Gastroesophageal sphincter (tissue), 4 donors: ENCODE measurements at places on chromosomes 7 and 10. TPM values are rescaled to one million over a fixed set of nuclear protein-coding genes. Genes with fewer than 3 reads are reported as not detected.

DNA sequence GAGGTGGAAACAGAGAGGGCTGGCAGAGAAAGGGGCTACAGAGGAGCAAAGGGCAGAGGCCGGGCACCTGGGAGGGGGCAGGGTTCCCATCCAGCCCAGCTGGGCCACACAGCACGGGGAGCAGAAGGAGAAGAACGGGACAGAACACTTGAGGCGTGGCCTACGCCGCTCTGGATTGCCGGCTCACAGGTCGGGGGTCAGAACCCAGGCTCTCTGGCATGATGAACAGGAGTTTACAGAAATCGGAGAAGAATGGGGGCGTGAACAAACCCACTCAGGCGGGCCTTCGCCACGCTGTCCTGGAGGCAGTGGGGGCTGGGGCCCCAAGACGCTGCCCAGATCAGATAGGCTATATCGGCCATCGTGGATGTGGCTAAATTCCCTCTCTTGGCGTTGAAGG, 362.2 kb upstream of the SHH start:
- no peak for ATAC-seq

DNA sequence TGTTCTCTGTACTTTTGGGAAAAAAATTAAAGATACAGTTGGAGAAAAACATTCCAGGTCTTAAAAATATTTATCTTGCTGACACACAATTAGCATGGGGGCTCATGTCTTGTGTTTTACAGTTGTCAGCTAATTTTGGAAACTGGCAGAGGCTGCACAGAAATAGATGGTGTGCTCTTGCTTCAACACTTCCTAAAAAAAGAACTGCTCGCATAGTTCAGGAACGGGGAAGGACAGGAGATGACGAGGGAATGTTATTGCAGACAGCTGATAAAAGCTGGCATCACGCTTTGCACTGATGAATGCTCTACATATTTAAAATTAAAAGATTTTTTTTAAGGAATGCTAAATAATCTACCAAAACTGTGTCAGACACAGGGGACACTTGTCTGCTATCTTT, 103.5 kb upstream of the CELF2 start:
- ATAC-seq = peak; percentile 46

GRCh38 chr7:32915041-32915536, 23.5 kb upstream of the KBTBD2 start:
- no peak for ATAC-seq

DNA sequence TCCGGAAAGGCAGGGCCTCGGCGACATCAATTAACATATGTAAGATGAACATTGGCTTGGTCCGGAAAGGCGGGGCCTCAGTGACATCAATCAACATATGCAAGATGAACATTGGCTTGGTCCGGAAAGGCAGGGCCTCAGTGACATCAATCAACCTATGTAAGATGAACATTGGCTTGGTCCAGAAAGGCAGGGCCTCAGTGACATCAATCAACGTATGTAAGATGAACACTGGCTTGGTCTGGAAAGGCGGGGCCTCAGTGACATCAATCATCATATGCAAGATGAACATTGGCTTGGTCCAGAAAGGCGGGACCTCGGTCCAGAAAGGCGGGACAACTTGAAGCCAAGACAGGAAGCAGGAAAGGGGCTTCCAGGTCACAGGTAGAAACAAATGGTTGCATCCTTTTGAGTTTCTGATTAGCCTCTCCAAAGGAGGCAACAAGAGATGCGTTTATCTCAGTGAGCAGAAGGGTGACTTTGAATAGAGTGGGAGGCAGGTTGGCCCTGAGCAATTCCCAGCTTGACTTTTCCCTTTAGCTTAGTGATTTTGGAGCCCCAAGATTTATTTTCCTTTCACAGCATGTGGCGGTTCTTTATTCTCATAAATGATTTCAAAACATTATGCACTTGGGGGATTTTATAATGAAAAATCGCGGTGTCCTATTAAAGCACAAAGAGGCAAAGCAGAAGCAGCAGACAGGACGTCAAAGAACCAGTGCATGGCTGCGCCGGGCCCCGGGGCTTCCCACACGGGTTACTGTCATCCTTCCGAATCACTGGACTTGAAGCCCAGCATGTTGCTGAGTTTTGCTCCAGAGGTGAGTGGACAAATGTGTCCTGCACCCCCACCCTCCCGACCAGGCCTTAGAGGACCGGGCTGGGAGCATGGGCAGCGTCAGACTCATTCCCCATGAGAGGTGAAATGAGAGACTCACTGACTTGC, 43.1 kb upstream of the EN2 start:
- ATAC-seq = no peak

DNA sequence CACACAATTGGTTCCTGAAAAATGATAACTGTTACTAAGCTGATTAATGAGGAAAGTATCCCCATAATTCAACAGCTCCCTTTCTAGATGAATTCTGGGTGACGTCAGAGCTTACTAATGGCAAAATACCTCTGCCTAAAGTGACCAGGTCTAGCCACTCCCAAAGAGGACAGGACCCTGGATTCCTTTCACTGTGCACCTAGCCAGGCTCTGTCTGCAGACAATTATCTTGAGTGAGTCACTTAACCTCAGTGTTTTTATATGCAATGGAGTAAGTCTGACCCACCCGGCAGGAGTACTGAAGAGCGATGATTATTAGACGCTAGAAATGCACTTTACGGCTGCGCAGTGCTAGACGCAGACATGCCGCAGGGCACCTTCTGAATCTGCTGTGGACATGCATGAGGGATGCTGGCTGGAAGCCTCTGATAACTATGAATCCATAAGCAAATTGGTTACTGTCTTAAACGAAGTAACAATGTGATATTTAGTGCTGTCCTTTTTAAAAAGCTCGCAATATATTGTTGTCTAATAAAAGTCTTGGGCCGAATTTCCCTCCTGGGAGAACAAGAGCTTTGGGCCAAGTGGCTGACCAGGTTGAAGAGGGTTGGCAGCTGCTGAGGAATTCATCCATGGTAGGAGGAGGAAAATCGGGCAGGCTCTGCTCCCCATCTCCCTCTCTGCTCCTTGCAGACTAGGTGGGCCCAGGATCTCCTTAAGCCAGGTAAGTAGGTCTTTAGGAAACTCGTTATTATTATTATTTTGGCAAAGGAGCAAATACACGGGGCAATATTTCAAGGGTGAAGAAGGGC, 4.6 kb upstream of the INPP5A start:
- no peak for ATAC-seq

DNA sequence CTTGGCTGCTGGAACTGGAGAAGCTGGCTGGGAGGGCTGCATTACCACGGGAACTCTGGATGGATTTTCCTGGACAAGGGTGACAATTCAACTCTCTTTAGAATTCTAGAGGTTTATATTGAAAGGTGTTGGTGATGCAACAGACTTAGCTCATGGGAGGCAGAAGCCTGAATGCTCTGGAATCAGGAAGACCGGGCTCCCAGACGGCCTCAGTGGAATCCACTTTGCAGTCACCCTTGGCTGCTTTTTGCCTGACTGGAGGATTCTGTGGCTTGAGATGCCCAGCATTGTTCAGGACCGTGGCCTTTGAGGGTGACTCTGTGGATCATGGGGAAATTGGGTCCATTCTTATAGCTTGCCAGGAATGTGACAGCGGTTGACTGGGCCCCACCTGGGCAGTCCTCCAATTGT, 32.3 kb downstream of the PYROXD2 start:
- no peak for ATAC-seq

DNA sequence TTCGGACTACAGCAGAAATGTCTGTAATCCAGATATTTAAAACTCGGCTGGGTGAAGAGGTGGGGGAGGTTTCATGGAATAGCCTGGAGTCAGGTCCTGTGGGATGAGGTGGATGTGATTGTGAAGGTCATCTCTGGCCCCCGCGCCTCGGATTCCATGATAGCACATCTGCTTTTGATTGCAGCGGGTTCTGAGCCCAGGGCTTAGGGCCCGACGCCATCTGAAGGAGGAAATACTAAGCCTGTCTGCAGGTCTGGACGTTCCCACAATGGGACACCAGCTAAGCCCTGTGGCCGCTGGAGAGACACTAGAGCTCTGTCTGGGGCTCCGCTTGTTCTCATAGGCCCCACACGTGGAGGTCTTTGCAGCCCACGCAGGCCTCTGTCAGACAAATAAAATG, 328.7 kb downstream of the CXCL12 start:
- no peak for ATAC-seq

GRCh38 chr7:14747701-14748100, 154.8 kb downstream of the DGKB start:
- no peak for ATAC-seq

GRCh38 chr10:52135101-52135500, 179.0 kb upstream of the DKK1 start:
- no peak for ATAC-seq

DNA sequence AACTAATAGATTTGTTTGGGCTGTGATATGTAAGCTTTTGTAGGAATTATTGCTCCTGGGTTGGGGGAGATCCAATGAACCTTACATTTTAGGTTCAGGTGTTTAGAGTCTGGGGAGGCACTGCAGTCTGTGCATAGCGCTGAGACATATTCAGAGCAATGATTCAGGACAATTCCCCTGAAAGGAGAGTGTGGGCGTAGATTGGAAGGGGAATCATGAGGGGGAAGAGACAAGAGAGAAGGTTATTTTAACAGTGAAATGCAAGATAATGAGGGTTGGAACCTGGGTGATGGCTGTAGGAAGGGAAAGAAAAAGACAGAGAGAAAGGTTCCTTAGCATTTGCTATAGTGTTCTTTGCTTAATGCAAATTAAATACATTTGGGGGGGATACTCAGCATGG, 1013.4 kb downstream of the REEP3 start:
- no peak for ATAC-seq

DNA sequence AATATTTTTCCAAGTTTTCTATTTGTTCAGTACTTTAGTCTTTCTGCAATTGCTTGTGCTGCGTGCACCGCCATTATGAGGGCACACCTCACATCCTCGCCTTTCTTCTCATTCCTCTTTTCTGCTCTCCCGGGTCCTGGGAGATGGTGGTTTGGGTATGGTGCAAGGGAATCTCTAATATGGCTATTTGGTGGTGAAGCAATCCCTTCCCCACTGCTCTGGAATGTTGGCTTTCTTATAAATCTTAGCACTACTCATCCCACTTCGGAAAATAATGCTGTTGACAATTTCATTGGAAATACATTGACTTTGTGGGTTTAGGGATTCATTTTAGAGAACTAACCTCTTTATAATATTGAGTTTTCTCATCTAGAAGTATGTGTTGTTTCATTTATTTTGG, 1.9 kb upstream of the GCK start:
- no peak for ATAC-seq

GRCh38 chr7:148999192-148999591, 29.1 kb downstream of the PDIA4 start:
- no peak for ATAC-seq

GRCh38 chr10:31372439-31372838, 53.4 kb downstream of the ZEB1 start:
- ATAC-seq = no peak

DNA sequence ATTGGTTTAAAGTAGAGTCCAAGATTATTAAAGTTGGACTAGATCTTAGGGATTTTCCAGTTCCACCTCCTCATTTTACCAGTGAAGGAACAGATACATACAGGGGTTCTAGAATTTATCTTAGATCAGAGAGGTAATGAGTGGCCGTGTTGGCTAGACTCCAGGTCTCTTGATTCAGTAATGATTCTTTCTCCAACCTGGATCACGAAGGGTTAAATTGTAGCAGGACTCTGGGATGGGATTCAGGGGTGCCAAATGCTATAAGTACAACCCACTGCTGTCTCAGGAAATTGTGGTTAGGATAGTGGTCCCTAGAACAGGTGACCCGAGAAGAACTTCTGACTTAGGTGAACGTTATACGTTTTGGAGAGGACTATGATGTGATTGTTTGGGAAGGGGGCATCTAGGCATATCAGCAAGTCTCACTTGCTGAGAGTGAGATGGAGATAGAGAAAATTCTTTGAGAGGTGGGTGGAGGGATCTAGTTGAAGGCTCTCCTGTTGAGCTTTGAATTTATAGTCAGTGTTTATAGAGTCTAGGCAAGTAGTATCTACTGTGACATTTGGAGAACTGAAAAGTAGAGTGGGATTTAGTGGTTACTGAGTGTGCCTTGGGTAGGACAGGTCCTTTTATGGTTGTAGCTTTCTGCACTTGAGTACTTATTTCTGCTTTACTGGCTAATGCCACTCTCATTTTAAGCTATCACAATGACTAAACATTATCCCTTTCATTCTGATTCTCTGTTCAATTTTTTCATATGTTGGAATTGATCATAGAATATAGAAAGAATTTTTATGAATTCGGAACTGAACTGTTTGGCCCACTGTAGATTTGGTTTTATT, 58.3 kb downstream of the ST7 start:
- no peak for ATAC-seq

GRCh38 chr10:124898471-124898870, 43.5 kb upstream of the ZRANB1 start:
- no peak for ATAC-seq

GRCh38 chr7:43872406-43873110, 3.2 kb upstream of the MRPS24 start:
- peak; percentile 47 for ATAC-seq

DNA sequence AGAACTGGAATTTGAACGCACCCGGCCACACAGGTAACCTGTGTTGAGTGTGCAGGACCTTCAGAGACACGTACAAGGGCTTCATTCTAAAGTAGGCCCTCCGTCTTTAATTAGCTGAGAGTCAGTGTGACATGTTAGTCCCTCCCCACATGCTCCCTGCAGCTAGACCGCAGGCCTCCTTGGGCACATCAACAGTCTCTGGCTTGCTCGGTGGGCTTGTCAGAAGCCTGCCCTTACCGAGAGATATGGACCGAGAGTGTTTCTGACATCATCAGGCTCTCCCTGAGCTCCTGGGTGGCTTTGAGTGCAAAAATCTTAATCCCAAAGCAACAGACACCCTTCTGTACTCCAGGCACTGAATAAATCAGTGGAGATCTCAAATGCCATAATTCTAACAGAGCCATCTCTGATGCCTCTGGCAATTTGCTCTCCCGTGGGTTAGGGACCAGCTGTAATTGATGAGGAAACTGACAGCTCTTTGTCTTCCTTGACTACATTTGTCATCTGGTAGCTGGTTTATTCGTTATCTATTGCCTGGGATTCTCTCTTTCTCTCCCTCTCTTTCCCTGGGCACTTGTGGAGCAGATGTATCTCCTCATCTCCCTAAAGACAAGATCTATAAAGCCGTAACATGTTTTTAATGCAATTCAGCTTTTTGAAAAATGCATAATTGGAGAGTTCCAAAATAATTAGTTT, 850.6 kb downstream of the TYW1 start:
- no peak for ATAC-seq

GRCh38 chr10:59771162-59771807, 18.0 kb upstream of the MRLN start:
- ATAC-seq = no peak

- ATAC-seq = no peak
These were observed 68.1 kb downstream of the CCDC6 start for GRCh38 chr10:59838085-59838789.

GRCh38 chr7:128665057-128665456, 7.0 kb upstream of the GARIN1A start:
- ATAC-seq = no peak

Gene TAF6
- total RNA-seq = 42.8 TPM

Gene EN2
- total RNA-seq = 0.13 TPM

Gene FBXL15
- total RNA-seq = 18.6 TPM

Gene SLC18A3
- total RNA-seq = 1.5 TPM

Gene FZD1
- 19.5 TPM for total RNA-seq

Gene PNLIP
- total RNA-seq = not detected

Gene CC2D2B
- 3.0 TPM for total RNA-seq

Gene SEMA3A
- total RNA-seq = 36.2 TPM

Gene PIK3AP1
- total RNA-seq = 5.8 TPM
